ENCODE measurements at places on chromosomes 7 and 10. TPM values are rescaled to one million over a fixed set of nuclear protein-coding genes. Genes with fewer than 3 reads are reported as not detected.

FAM237B gene
- total RNA-seq: not detected

CYP3A7 gene
- total RNA-seq: not detected

SP8 gene
- total RNA-seq: not detected

PUS7 gene
- 13.9 TPM for total RNA-seq

PAX2 gene
- total RNA-seq: not detected

FAM25G gene
- not detected for total RNA-seq

XRCC2 gene
- 0.20 TPM for total RNA-seq

HYAL4 gene
- not detected for total RNA-seq

ATG9B gene
- 0.25 TPM for total RNA-seq

OR2A1 gene
- total RNA-seq: not detected

SLC39A12 gene
- not detected for total RNA-seq

PTPRN2 gene
- total RNA-seq: 3.9 TPM

PRF1 gene
- total RNA-seq: not detected

SYT15 gene
- total RNA-seq: under 0.01 TPM

ASB10 gene
- not detected for total RNA-seq

SLC18A3 gene
- total RNA-seq: not detected

PIK3AP1 gene
- not detected for total RNA-seq

SSC4D gene
- total RNA-seq: 0.37 TPM

ADAMTS14 gene
- total RNA-seq: 0.50 TPM

ADCY1 gene
- 0.69 TPM for total RNA-seq

NSUN5 gene
- total RNA-seq: 15.5 TPM

CNPY1 gene
- not detected for total RNA-seq

APBB1IP gene
- total RNA-seq: 8.4 TPM

MRPS17 gene
- total RNA-seq: 8.6 TPM

SCIN gene
- not detected for total RNA-seq

DNTT gene
- total RNA-seq: not detected

NCAPG2 gene
- 4.2 TPM for total RNA-seq

ADARB2 gene
- not detected for total RNA-seq

CYP51A1 gene
- total RNA-seq: 73.5 TPM

CALCR gene
- total RNA-seq: not detected

DDX21 gene
- total RNA-seq: 35.6 TPM

MDFIC gene
- 30.7 TPM for total RNA-seq

ADIRF gene
- total RNA-seq: 13.2 TPM

ODAD2 gene
- total RNA-seq: not detected

GHRHR gene
- total RNA-seq: not detected

DNAH11 gene
- not detected for total RNA-seq

GIMAP7 gene
- 0.49 TPM for total RNA-seq

HOXA4 gene
- total RNA-seq: not detected

IFIT1 gene
- 8.5 TPM for total RNA-seq

GPR85 gene
- 0.39 TPM for total RNA-seq

VSTM4 gene
- total RNA-seq: 5.3 TPM

MMD2 gene
- total RNA-seq: not detected

EPO gene
- total RNA-seq: not detected

C10orf67 gene
- total RNA-seq: not detected

OR6B1 gene
- not detected for total RNA-seq

SPDYE9 gene
- not detected for total RNA-seq

MYOZ1 gene
- total RNA-seq: 0.12 TPM

FAM25C gene
- not detected for total RNA-seq

MSMB gene
- not detected for total RNA-seq

GDF2 gene
- not detected for total RNA-seq

RP9 gene
- total RNA-seq: 5.2 TPM

IL2RA gene
- total RNA-seq: not detected

Measured in cardiac ventricle fibroblast (primary cell).